G401 (cell line): ENCODE measurements at places on chromosomes 2 and 18.

GRCh38 chr18:26745288-26746181 lies 120.0 kb downstream of the AQP4 start:
- no peak for DNase-seq

DNA sequence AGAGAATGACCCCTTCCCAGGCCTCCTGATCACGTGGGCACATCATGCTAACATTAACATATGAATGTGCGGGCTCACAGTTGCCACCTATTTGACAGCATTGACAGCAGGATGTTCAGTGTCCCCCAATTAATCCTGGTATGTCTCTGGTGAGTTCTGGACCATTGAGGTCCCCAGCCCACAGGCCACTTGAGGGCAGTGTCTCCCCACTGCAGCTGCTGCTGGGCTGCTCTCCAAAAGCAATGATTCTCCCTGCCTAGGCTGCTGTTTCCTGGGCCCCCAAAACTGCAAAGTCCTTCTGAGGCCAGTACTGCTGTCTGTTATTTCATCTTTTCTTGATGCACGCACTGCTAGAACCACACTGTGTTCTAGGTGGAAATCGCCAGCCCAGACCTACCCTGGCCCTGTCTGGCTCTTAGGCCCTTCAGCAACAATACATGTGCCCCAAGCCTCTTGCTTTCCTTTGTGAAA lies 52.7 kb upstream of the MAPK4 start:
- DNase-seq: peak; percentile 82

DNA sequence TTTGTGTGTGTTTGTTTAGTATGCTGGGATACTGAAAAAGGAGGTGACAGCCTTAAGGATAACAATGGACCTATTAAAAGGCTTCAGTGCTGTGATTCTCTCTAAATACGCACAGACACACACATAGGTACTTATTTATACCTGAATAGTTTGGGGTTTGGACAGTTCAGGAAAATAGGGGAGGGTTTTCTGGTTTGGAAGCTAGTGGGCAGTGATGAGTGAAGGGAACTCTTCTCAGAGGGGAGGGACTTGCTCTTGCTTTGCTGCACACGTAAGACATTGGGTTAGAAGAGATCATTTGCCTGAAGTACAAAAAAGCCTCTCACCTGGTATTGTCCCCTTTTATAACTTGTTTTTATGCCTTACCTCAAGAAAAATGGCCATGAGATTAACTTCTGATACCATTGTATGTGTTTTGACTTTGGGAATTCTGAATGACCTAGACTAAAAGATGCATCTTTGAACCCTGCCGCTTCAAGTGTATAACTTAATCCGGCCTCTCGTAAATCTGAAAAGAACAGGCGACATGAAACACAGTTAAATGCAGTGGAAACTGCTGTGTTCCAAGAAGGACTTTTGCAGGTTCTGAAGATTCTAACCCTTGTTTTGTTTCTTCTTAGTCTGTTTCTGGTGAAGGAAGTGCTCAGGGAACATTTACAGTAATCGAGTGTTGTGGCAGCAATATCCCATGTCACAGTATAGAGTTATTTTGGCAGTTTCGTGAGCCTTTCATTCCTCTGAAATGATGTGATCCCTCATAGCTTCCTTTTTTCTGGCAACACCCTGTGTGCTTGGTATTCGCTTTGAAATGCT lies 2.5 kb downstream of the CRIM1 start:
- peak; percentile 81 for DNase-seq

- DNase-seq: no peak
These were observed 4.7 kb downstream of the CYTIP start for GRCh38 chr2:157438863-157439823.

- DNase-seq: no peak
These were observed 640.2 kb upstream of the POU3F3 start for GRCh38 chr2:104213758-104214157.

DNA sequence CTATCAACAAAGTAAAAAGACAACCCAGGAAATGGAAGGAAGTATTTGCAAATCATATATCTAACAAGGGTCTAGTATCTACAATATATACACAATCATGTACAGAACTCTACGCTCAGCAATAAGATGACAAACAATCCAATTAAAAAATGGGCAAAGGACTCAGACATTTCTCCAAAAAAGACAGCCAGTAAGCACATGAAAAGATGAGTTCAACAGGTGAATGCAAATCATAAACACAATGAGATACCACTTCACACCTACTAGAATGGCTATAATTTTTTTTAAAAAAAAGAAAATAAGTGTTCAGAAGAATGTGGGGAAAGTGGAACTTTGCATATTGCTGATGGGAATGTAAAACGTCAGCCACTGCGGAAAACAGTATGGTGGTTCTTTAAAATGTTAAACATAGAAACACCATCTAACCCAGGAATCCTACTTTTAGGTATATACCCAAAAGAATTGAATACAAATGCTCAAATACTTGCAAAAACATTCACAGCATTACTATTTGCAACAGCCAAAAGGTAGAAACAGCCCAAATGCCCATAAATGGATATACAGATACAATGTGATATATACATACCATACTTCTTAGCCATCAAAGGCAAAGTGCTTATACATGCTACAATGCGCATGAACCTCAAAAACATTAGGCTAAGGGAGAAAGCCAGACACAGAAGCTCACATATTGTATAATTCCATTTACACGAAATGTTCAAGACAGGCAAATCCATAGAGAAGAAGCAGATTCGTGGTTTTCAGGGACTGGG lies 121.2 kb downstream of the CABYR start:
- DNase-seq: no peak

- no peak for DNase-seq
These were observed 201.1 kb downstream of the ACTR3 start for GRCh38 chr2:114091010-114091409.

- no peak for DNase-seq
These were observed 342.3 kb upstream of the TMEFF2 start for GRCh38 chr2:192536922-192537624.

- no peak for DNase-seq
These were observed 25.1 kb downstream of the INPP5D start for GRCh38 chr2:233085037-233085838.

GRCh38 chr2:26011609-26011989 lies 22.3 kb upstream of the RAB10 start:
- DNase-seq: no peak

GRCh38 chr2:209424781-209425470 lies 1.1 kb downstream of the MAP2 start:
- DNase-seq: peak; percentile 77

DNA sequence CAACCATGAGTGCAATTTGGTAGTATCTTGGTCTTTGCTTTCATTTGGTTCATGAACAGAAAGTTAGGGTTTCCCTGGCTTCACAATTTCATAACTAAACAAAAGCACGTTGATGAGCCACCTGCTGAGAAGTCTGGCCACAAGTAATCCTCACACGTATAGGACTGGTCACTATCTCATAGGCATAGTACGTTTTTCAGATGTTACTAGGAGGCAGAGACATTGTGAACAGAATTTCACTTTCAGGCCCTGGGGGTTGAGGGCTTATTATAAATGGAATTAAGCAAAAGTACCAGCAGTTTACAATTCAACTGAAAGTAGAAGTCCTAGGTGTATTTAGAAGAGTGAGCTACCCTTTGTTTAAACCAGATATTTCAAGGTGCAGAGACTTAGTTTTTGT lies 277.1 kb downstream of the ALPK2 start:
- DNase-seq: no peak

DNA sequence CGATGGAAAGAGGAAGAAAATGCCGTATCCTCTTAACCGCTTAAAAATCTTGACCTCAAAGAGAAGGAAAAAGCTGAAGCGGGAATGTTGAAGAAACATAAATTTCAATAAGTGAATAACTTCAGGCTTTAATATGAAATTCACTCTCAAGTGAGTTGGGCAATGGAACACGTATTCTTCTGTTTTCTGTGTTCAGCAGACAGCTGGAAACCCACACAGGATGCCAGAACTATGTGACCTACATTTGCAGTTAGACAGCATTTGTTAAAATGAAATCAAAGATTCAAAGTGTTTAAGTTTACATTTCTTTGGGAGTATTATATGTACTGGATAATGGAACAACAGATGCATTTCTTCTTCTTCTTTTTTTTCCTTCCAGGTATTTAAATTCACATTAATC lies 80.5 kb upstream of the SPATS2L start:
- DNase-seq: peak; percentile 66

- DNase-seq: no peak
These were observed 61.1 kb downstream of the KCNF1 start for GRCh38 chr2:10972683-10973433.

DNA sequence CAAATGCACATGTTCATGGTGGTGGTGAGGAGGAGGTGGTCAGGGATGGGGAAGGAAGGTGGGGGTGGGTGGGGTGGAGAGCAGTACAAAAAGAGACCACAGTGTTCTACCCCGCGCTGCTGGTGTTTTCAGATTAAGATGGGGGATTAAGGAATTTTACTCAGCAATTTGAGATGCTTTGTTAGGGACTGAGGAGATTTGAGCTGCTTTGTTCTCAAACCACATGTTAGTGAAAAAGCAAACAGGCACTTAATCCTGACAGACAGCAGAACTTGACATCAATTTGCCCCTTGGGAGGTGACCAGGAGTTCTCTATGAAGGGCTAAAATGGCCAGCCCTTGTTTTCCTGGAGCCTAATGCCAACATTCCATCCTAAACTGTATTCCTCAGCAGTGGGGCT lies 244.5 kb downstream of the MEIS1 start:
- DNase-seq: no peak

- no peak for DNase-seq
These were observed 311.2 kb upstream of the CRIM1 start for GRCh38 chr2:36044411-36044810.

- DNase-seq: no peak
These were observed 68.5 kb downstream of the AGPS start for GRCh38 chr2:177460973-177461585.

DNA sequence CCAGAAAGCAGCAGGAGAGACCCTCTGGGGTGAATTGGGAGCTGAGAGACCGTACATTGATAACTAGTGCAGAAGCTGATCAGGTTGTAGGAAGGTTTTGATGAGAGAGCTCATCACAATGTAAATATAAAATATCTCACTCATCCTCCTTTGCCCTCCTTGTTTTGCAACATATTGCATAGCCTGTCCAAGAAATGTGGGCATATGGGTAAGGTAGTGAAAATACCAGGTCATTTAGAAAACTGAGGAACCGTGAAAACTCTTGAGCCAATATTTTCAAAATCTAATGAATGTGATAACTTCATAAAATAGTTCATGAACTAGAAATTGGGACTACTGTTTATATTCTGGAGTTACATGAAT lies 31.4 kb downstream of the C18orf54 start:
- no peak for DNase-seq

- DNase-seq: no peak
These were observed 49.8 kb downstream of the SLC66A2 start for GRCh38 chr18:79901665-79902064.

DNA sequence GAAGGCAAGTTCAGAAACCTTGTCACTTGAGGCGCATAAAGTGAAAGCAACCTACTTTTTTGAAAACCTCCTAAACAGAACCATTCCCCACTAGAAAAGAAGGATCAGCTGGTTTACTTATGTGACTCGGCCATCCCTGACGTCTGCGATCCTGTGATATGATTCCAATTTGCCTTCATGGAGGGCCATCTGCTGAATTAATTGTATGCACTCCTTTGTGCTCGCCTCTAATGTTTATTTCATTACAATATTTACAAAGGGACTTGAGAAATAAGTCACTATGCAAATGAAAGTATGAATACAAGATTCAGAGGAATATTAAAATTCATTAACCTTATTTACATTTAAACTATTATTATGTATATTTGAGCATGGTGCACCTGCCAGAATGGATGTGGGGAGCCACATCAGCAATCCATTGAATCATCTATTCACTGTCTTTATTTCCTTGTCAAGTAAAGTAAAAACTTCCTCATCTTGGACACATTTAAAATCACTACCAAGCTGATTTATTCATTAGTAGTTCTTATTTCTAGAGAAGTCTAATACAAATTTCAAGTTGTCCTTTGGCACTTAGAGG lies 96.5 kb downstream of the RBM43 start:
- DNase-seq: no peak

DNA sequence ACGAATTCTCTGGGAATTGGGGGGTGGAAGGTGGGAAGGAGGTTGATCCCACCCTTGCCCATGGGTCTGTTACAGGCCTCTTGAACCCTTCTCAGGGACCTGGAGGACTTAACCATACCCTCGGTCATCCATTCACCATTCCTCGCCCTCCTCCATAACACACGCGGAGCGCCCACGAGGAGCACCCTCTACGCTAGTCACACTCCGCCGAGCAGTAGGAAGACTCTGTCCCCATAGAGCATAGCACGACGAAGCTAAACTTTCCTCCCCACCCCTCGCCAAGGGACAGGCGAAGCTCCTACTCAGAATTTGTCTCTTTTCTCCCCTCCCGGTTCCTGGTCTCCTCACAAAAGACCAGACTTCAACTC lies 611 bp upstream of the ITSN2 start:
- no peak for DNase-seq

- no peak for DNase-seq
These were observed 22.6 kb downstream of the CIB4 start for GRCh38 chr2:26618611-26619010.

DNA sequence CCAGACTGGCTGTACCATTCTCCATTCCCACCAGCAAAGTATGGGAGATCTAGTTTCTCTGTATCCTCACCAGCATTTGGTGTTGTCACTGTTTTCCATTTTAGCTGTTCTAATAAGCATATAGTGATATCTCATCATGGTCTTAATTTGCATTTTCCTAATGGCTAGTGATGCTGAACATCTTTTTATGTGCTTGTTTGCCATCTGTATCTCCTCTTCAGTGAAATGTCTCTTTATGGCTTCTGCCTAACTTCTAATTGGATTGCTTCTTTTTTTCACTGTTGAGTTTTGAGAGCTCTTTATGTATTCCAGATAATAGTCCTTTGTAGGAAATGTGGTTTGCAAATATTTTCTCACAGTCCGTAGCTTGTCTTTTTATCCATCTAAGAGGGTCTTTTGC lies 18.9 kb upstream of the BIN1 start:
- DNase-seq: no peak

GRCh38 chr18:58937071-58937886 lies 72.6 kb downstream of the ZNF532 start:
- DNase-seq: no peak

GRCh38 chr18:44869533-44869932 lies 188.8 kb downstream of the SETBP1 start:
- no peak for DNase-seq

DNA sequence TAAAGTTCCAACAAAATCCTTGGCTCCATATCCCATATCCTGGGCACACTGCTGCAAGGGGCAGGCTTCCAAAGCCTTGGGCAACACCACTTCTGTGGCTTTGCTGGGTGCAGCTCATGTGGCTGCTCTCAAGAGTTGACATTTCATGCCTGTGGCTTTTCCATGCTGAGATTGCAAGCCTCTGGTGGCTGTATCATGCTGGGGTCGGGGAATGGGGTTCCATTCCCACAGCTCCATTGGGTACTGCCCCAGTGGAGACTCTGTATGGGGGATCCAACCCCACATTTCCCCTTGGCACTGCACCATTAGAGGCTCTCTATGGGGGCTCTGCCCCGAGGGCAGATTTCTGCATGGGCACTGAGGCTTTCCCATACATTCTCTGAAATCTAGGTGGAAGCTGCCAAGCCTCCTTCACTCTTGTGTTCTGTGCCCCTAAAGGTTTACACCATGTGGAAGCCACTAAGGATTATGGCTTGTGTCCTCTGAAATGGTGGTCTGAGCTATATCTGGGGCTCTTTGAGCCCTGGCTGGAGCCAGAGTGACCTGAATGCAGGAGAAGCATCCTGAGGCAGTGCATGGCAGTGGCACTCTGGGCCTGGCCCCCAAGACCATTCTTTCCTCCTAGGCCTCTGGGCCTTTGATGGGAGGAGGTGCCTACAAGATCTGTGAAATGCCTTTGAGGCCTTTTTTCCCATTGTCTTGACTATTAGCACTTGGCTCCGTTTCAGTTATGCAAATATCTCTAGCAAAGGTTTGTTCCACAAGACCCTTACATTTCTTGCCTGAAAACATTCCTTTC lies 107.9 kb downstream of the PTGR3 start:
- no peak for DNase-seq
